ENCODE measurements at places on chromosomes 7 and 10. TPM values are rescaled to one million over a fixed set of nuclear protein-coding genes. Genes with fewer than 3 reads are reported as not detected.

The UROS gene
- total RNA-seq = 57.1 TPM

The RELN gene
- 0.62 TPM for total RNA-seq

The WIPF3 gene
- total RNA-seq = 8.3 TPM

The PPP3CB gene
- total RNA-seq = 54.6 TPM

The SCD gene
- 1.8 TPM for total RNA-seq

The CPA2 gene
- total RNA-seq = 0.87 TPM

The ADAM8 gene
- total RNA-seq = 3.3 TPM

The IFIT3 gene
- total RNA-seq = 10.8 TPM

- H3K27ac ChIP-seq = no peak overlapping the region
- DNase-seq = no peak
- H3K4me3 ChIP-seq = no peak overlapping the region
- H3K4me1 ChIP-seq = no peaks in the 10 kb centered on the region
- no peaks in the 10 kb centered on the region for H3K36me3 ChIP-seq
- no peaks in the 10 kb centered on the region for H3K27me3 ChIP-seq
These were observed 163.6 kb downstream of the GRM8 start for GRCh38 chr7:127089146-127089545.

- H3K36me3 ChIP-seq = no peaks in the 10 kb centered on the region
- H3K4me3 ChIP-seq = no peak overlapping the region
- no peak overlapping the region for H3K27ac ChIP-seq
- H3K27me3 ChIP-seq = no peaks in the 10 kb centered on the region
- no peak for DNase-seq
- no peaks in the 10 kb centered on the region for H3K4me1 ChIP-seq
These were observed 169.6 kb downstream of the ELFN1 start for GRCh38 chr7:1839701-1840100.

GRCh38 chr7:114901771-114902170 is 20.1 kb upstream of the MDFIC start:
- H3K4me1 ChIP-seq = no peaks in the 10 kb centered on the region
- H3K27ac ChIP-seq = no peak overlapping the region
- H3K36me3 ChIP-seq = no peaks in the 10 kb centered on the region
- no peak overlapping the region for H3K4me3 ChIP-seq
- no peaks in the 10 kb centered on the region for H3K27me3 ChIP-seq

GRCh38 chr10:69864321-69864720 is 62.6 kb downstream of the COL13A1 start:
- no peak overlapping the region for H3K27ac ChIP-seq
- H3K4me3 ChIP-seq = no peak overlapping the region
- peaks cover 2% of the 10 kb centered on the region for H3K4me1 ChIP-seq
- no peaks in the 10 kb centered on the region for H3K27me3 ChIP-seq

GRCh38 chr10:2464483-2464882 is 602.9 kb upstream of the PFKP start:
- H3K27me3 ChIP-seq = no peaks in the 10 kb centered on the region
- H3K36me3 ChIP-seq = no peaks in the 10 kb centered on the region
- H3K27ac ChIP-seq = no peak overlapping the region
- no peaks in the 10 kb centered on the region for H3K4me1 ChIP-seq
- no peak for DNase-seq
- H3K4me3 ChIP-seq = no peak overlapping the region

DNA sequence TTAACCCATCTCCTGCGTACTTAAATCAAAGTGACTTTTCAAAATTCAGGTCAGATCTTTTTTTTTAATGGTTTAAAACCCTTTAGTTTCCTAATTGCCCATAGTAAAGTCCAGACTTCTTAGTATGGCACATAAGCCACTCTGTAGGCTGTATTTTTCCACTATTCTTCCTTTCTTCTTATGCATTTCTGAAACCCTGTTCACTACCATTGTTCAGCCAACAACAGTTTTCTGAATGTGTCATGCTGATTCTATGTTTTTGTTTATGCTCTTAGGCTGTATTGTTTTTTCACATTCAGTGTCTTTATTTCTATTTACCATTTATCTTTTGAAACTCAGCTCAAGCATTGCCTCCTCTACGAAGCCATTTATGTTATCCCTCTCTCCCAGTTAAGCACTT is 26.7 kb downstream of the CCSER2 start:
- no peaks in the 10 kb centered on the region for H3K36me3 ChIP-seq
- no peak overlapping the region for H3K27ac ChIP-seq
- peaks cover 43% of the 10 kb centered on the region for H3K4me1 ChIP-seq
- no peaks in the 10 kb centered on the region for H3K27me3 ChIP-seq
- DNase-seq = no peak
- H3K4me3 ChIP-seq = no peak overlapping the region

DNA sequence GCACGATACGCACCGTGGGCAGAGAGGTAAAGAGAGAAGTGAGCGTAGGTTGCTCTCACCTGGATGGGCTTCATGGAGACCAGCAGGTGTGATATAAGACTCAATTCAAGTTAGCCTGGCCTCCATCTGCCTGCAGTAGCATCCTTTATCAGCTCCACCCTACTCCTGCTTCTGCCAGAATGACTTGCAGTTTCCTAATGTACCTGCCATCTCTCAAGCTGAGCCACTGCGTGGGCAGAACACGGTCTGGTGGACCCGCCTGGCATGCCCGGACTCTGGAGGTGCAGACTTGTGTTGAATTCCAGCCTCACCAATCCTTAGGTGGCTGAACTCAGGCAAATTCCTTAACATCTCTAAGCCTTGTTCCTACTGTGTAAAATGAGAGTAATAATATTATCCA is 64.3 kb downstream of the STEAP1B start:
- no peaks in the 10 kb centered on the region for H3K27me3 ChIP-seq
- H3K27ac ChIP-seq = no peak overlapping the region
- no peak for DNase-seq
- H3K4me3 ChIP-seq = no peak overlapping the region
- peaks cover 9% of the 10 kb centered on the region for H3K4me1 ChIP-seq

GRCh38 chr7:138625084-138625848 is 75.9 kb downstream of the SVOPL start:
- H3K36me3 ChIP-seq = no peaks in the 10 kb centered on the region
- DNase-seq = no peak
- H3K27ac ChIP-seq = no peak overlapping the region
- H3K4me1 ChIP-seq = no peaks in the 10 kb centered on the region
- H3K4me3 ChIP-seq = no peak overlapping the region

- DNase-seq = no peak
- no peak overlapping the region for H3K4me3 ChIP-seq
- H3K27me3 ChIP-seq = no peaks in the 10 kb centered on the region
- H3K36me3 ChIP-seq = no peaks in the 10 kb centered on the region
- H3K4me1 ChIP-seq = no peaks in the 10 kb centered on the region
These were observed 621.4 kb downstream of the PHTF2 start for GRCh38 chr7:78420001-78420400.

DNA sequence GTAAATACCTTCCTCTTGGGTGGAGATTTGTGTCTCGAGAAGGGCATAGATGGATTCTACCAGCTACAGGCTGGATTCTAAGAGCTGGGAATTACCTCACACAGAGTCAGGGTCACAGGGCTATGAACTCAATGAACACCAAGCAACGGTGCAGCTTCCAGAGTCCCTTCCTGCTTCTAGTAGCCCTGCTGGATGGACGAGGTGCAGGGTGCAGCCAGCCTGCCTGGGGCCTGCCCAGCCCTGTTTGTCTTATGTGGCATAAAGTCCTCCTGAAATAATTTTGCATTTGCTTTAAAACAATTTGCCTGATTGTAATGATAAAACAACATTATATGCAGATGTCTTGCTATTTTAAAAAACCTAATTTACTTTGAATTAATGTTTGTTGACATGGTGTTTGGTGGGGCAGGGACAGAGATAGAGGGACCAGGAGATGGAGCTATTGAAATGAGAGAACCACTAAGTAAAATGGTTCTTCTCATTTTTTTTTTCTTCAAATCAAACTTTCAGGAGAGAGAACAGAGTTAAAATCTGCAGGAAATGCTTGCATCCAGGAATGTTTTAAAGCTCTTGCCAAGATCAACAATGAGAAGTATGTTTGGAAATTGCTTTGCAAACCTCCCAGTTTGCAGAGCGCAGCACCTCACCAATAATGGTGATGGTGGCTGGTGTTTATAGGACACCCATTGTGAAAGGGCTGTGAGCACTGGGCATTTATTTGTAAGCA is 305.4 kb upstream of the PODXL start:
- no peaks in the 10 kb centered on the region for H3K36me3 ChIP-seq
- DNase-seq = no peak
- no peak overlapping the region for H3K4me3 ChIP-seq

DNA sequence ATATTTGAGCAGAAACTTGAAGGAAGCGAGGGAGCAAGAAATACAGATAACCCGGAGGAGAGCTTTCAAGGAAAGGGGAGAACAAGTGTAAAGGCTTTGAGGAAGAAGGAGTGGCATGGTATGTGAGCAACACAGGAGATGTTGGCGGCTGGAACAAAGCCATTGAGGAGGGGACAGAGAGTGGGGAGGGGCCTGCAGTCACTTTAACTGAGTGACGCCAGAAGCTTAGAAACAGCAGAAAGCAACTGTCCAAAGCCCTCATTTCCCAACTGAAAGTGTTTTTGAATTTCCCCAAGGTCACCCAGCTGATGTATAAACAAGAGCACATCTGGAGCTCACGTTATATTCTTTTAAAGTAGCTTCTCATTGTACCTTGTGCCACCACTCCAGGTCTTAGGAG is 19.1 kb downstream of the AUTS2 start:
- no peaks in the 10 kb centered on the region for H3K36me3 ChIP-seq
- no peak overlapping the region for H3K4me3 ChIP-seq
- no peak for DNase-seq
- no peak overlapping the region for H3K27ac ChIP-seq
- H3K4me1 ChIP-seq = peaks cover 5% of the 10 kb centered on the region
- H3K27me3 ChIP-seq = no peaks in the 10 kb centered on the region

DNA sequence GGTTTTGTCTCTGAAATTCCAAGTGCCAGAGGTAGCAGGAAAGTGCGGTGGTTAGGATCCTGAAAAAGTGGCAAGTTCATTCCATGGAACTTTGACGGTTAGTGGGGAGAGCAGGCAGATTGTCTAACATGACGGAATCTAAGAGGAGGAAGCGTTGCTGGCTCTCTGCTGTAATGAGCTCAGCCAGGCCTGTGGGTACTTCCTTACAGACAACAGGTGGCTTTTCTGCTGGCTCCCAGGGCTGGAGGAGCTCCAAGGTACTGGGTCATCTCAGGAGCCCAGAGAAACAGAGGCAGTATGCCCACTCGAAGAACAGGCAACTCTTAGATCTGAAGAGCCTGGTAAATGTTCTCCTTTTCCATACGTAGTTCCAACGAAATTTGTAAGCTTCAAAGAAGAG is 3.1 kb upstream of the AIFM2 start:
- peaks cover 6% of the 10 kb centered on the region for H3K27me3 ChIP-seq
- H3K27ac ChIP-seq = no peak overlapping the region
- peaks cover 9% of the 10 kb centered on the region for H3K36me3 ChIP-seq
- peaks cover 22% of the 10 kb centered on the region for H3K4me1 ChIP-seq

Measured in heart right ventricle (tissue), 16 donors.